ENCODE measurements at places on chromosomes 4 and X. TPM values are rescaled to one million over a fixed set of nuclear protein-coding genes. Genes with fewer than 3 reads are reported as not detected.

The CXorf65 gene
- polyA plus RNA-seq: not detected

- no peaks in the 10 kb centered on the region for H3K4me1 ChIP-seq
- DNase-seq: no peak
- H3K27ac ChIP-seq: no peak overlapping the region
- no peaks in the 10 kb centered on the region for H3K36me3 ChIP-seq
- no peak overlapping the region for H3K4me3 ChIP-seq
Observed at GRCh38 chr4:163350672-163351071, 7.0 kb downstream of the NPY5R start.

DNA sequence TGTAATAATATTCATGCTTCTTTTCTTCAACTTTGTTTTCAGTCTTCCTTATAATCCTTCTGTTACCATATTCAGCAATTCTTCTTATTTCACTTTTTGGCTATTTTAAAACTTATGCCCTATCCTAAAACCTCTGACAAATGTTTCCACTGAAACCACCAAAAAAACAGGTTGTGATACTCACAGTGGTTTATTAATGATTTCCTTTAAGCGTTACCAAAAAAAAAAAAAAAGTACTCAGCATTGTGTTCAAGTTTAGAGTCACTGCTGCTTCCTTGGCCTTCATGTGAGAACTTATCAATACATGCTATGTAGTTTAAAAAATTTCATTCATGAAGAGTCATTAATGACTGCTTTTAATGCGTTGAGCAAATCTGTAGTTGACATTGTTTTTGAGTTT, 35.4 kb upstream of the UGT2A3 start:
- no peak for DNase-seq
- H3K27ac ChIP-seq: no peak overlapping the region
- no peaks in the 10 kb centered on the region for H3K27me3 ChIP-seq
- H3K4me1 ChIP-seq: no peaks in the 10 kb centered on the region

DNA sequence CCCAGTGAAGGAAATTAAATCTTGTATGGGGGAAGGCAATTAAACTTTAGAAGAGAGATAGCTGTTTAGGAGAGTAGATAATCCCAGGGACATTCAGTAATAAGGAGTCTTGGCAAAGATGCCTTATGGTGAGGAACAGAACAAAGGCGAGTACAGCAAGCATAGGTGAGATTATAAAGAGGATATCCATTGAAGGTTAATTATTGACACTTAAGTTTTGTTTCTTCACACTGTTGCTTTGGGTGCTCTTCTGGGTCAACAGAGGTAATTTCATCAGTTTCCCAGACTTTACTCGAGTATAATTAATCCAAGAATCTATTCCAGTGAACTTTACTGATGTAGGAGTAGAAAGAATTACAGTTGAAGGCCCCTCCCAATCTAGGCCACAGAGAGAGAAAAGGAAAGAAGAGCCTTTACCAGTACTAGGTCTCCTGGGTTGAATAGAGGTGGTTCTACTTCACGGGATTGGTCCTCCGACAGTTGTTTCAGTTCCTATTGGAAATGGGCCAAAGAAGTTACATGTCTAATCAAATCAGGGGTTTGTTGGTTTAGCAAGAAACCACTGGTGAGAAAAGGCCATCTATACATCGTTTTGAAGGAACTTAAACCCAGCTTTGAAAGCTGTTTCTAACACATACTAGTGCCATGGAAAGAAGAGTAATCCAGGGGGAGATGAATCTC, 27.2 kb downstream of the EPGN start:
- peaks cover 23% of the 10 kb centered on the region for H3K4me1 ChIP-seq
- no peak overlapping the region for H3K27ac ChIP-seq
- H3K4me3 ChIP-seq: no peak overlapping the region

DNA sequence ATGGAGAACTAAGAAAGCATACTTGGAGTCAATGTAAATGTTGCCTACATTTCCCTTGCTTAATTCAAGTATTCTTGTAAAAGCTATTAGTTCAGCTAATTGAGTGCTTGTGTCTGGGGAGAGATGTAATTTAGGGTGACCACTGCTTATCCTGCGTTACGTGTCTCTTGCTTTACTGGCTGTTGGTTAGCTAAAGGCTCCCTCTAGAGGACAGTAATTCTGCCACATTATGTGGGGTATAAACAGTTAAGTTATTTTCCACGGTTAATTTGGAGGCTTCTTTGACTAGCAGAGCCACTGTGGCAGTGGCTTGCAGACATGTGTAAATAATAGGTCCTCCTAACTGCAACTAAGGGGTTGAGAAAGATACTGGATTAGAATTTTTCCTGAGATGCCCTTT, 25.3 kb upstream of the NAF1 start:
- no peak for DNase-seq
- H3K27ac ChIP-seq: no peak overlapping the region
- H3K4me1 ChIP-seq: no peaks in the 10 kb centered on the region
- H3K36me3 ChIP-seq: no peaks in the 10 kb centered on the region

DNA sequence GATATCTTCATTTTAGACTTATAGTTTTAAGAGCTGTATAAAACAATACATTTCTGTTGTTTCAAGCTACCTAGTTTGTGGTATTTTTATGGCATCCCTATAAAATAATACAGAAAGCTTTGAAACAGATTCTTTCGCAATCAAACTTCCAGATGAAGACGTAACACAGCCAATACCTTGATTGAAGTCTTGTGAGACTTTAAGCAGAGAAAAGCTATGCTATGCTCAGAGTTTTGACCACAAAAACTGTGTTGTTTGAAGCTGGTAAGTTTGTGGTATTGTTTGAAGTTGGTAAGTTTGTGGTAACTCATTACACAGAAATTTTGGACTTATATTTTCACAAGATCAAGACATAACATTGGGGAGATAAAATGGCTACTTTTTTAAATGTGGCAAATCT, 201.8 kb upstream of the UGT8 start:
- no peaks in the 10 kb centered on the region for H3K4me1 ChIP-seq
- H3K27me3 ChIP-seq: no peaks in the 10 kb centered on the region
- no peak for DNase-seq
- no peaks in the 10 kb centered on the region for H3K36me3 ChIP-seq
- no peak overlapping the region for H3K4me3 ChIP-seq
- H3K27ac ChIP-seq: no peak overlapping the region

The LUZP4 gene
- polyA plus RNA-seq: not detected

The TEX13D gene
- not detected for polyA plus RNA-seq

The RAB40AL gene
- polyA plus RNA-seq: not detected

The PRKG2 gene
- not detected for polyA plus RNA-seq

DNA sequence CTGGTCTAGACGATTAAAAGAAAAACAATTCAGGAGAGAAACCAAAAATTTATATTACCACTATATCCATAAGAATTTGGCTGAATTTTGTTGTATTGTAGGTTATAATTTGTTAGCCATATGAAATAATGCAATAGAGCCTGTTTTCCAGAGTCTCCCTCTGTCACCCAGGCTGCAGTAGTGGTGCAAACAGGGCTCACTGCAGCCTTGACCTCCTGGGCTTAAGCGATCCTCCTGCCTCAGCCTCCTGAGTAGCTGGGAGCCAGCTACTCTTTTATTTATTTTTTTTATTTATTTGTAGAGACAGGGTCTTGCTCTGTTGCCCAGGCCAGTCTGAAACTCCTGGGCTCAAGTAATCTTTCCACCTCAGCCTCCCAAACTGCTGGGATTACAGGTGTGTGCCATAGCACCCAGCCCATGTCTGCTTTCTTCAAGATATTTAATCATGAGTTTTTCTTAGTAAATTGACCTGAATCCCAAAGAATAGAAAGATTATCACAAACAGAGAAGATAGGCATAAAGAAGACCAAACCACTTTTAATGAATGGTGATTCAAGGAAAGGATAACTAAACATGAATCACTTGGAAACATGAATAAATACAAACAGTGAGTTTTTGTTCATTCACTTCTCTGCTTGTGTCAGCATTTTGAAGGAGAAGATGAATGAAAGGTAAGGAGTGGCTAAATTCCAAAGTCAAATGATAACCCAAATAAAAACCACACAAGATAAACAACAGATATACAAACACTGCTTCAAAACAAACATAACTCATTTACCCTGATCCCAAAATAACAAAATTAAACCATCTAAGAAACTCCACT, 82.1 kb downstream of the PPP3CA start:
- no peak overlapping the region for H3K27ac ChIP-seq
- H3K4me1 ChIP-seq: no peaks in the 10 kb centered on the region
- no peaks in the 10 kb centered on the region for H3K36me3 ChIP-seq
- DNase-seq: no peak
- no peaks in the 10 kb centered on the region for H3K27me3 ChIP-seq
- no peak overlapping the region for H3K4me3 ChIP-seq

- no peak overlapping the region for H3K4me3 ChIP-seq
- H3K27ac ChIP-seq: no peak overlapping the region
- no peak for DNase-seq
- H3K36me3 ChIP-seq: no peaks in the 10 kb centered on the region
Observed at GRCh38 chr4:126799971-126800574, 832.7 kb upstream of the INTU start.

DNA sequence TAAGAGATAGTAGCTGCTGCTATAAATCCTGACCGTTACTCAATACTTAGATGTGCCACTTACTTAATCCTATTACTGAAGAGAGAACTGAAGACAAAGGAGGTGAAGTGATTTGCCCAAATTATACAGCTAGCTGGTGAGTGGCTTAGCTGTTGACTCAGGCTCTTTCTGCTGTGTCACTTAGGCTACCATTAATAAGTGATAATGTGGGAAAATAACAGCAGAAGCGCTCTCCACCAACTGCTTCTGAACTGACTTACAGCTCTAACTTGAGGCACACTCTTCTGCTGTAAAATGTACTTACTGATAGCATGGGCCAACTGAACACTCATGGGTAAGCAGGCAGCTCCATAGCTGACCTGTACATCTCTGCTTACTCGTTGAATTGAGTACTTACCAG, 7.5 kb upstream of the KLHL5 start:
- no peak overlapping the region for H3K4me3 ChIP-seq
- no peaks in the 10 kb centered on the region for H3K36me3 ChIP-seq
- H3K4me1 ChIP-seq: no peaks in the 10 kb centered on the region
- H3K27ac ChIP-seq: no peak overlapping the region

The XK gene
- polyA plus RNA-seq: not detected

GRCh38 chr4:107800706-107801105, 24.0 kb upstream of the SGMS2 start:
- no peaks in the 10 kb centered on the region for H3K36me3 ChIP-seq
- no peaks in the 10 kb centered on the region for H3K27me3 ChIP-seq
- no peak overlapping the region for H3K4me3 ChIP-seq
- peaks cover 23% of the 10 kb centered on the region for H3K4me1 ChIP-seq
- H3K27ac ChIP-seq: peak overlapping the region; percentile 74
